A375 (cell line): ENCODE measurements at places on chromosomes 2 and 18. TPM values are rescaled to one million over a fixed set of nuclear protein-coding genes. Genes with fewer than 3 reads are reported as not detected.

The TRIM43B gene
- total RNA-seq, result 0.29 and 0.45 TPM in 2 replicates

The GKN1 gene
- total RNA-seq, result not detected in 2 replicates

The ASPRV1 gene
- 0.34 and 0.61 TPM in 2 replicates for total RNA-seq

The XIRP2 gene
- 0.08 TPM in 1 of 2 replicates, not detected in the other for total RNA-seq

The NOTO gene
- total RNA-seq, result not detected in 2 replicates

The EFHD1 gene
- not detected in 2 replicates for total RNA-seq

The ATP6V1C2 gene
- total RNA-seq, result 0.13 and 0.60 TPM in 2 replicates

The UNC80 gene
- 0.32 and 0.49 TPM in 2 replicates for total RNA-seq

The SCN7A gene
- total RNA-seq, result 0.04 TPM in 1 of 2 replicates, not detected in the other

The ABCB11 gene
- not detected in 2 replicates for total RNA-seq

The GPR45 gene
- total RNA-seq, result not detected in 2 replicates

The KLHL29 gene
- 3.7 and 3.8 TPM in 2 replicates for total RNA-seq

The RMDN2 gene
- total RNA-seq, result 3.4 and 6.5 TPM in 2 replicates

The IL1B gene
- 11.6 and 13.3 TPM in 2 replicates for total RNA-seq
